ENCODE measurements at places on chromosomes 1 and 21. TPM values are rescaled to one million over a fixed set of nuclear protein-coding genes. Genes with fewer than 3 reads are reported as not detected.

HSPB7 gene
- not detected for total RNA-seq

DISC1 gene
- 3.3 TPM for total RNA-seq

SPATA17 gene
- total RNA-seq: not detected

- DNase-seq: no peak
Observed at GRCh38 chr1:245823408-245824147, 668.8 kb downstream of the KIF26B start.

All from activated T-helper 1 cell treated with anti-CD3 and anti-CD28 coated beads, Interleukin-12 subunit alpha, Interleukin-12 subunit beta, Interleukin-2, Interleukin-4 antibody, amounts not matched to agents 30 ng/mL and 10 ng/mL and 1 ng/mL, durations not matched to agents 14 hours and 24 hours and 36 hours (primary cell).